ENCODE measurements at places on chromosomes 13 and 19.
A peak's percentile ranks its signal among the peaks of the same experiment; 100 is the strongest.

GRCh38 chr13:29481603-29482002, 113.9 kb downstream of the SLC7A1 start:
- no peaks in the 10 kb centered on the region for H3K27me3 ChIP-seq
- no peak overlapping the region for H3K27ac ChIP-seq
- DNase-seq: no peak
- H3K4me1 ChIP-seq: no peaks in the 10 kb centered on the region
- no peaks in the 10 kb centered on the region for H3K36me3 ChIP-seq

GRCh38 chr13:75425216-75426009, 56.6 kb downstream of the TBC1D4 start:
- H3K27ac ChIP-seq: no peak overlapping the region
- no peaks in the 10 kb centered on the region for H3K27me3 ChIP-seq

- peaks cover 6% of the 10 kb centered on the region for H3K36me3 ChIP-seq
- peaks cover 12% of the 10 kb centered on the region for H3K4me1 ChIP-seq
- H3K4me3 ChIP-seq: no peak overlapping the region
- no peaks in the 10 kb centered on the region for H3K27me3 ChIP-seq
- no peak overlapping the region for H3K27ac ChIP-seq
- no peak for DNase-seq
These were observed 133.3 kb downstream of the RGCC start for GRCh38 chr13:41590643-41591042.

GRCh38 chr19:29945433-29945832, 3.4 kb downstream of the URI1 start:
- H3K36me3 ChIP-seq: peaks cover 9% of the 10 kb centered on the region
- no peak for DNase-seq
- peaks cover 33% of the 10 kb centered on the region for H3K4me1 ChIP-seq
- H3K27ac ChIP-seq: no peak overlapping the region
- no peaks in the 10 kb centered on the region for H3K27me3 ChIP-seq

DNA sequence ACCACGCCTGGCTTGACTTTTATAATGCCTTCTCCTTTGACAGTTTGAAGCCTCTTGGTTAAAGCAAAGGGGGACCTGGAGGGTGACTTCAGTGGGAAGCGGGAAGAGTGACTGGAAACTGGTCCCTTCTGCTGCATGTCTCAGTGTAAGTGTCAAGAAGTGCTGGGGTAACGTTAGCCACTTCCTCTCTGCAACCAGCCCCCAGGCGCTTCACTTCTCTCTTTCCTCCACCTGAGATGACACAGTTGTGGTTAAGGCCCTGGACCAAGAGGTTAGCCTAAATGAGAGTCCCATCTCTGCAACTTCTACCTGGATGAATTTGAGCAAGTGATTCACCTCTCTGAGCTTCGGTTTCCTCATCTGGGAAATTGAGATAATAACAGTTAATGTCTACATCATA, 16.3 kb downstream of the LEUTX start:
- no peak overlapping the region for H3K4me3 ChIP-seq
- DNase-seq: no peak
- H3K36me3 ChIP-seq: no peaks in the 10 kb centered on the region
- H3K27ac ChIP-seq: no peak overlapping the region

- H3K27me3 ChIP-seq: no peaks in the 10 kb centered on the region
- H3K4me1 ChIP-seq: peaks cover 21% of the 10 kb centered on the region
- H3K36me3 ChIP-seq: no peaks in the 10 kb centered on the region
These were observed 34.1 kb upstream of the WDFY2 start for GRCh38 chr13:51550151-51550550.

DNA sequence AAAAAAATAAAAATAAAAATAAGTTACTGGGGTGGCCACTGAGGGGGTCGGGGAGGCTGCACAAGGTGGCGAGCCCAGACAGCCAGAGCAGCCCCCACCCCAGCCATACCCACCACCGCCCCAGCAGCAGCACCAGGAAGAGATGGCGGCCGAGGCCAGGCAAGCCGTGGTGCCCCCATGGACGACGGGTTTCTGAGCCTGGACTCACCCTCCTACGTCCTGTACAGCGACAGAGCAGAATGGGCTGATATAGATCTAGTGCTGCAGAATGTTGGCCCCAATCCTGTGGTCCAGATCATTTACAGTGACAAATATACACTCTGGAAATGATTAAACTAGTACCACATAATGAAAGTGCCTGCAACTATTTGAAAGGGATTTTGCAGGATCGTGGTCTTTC, 71.6 kb upstream of the ZDHHC20 start:
- no peak overlapping the region for H3K27ac ChIP-seq
- H3K4me3 ChIP-seq: no peak overlapping the region
- H3K4me1 ChIP-seq: no peaks in the 10 kb centered on the region
- peaks cover 6% of the 10 kb centered on the region for H3K36me3 ChIP-seq
- no peaks in the 10 kb centered on the region for H3K27me3 ChIP-seq

GRCh38 chr19:57096685-57097361, 23.0 kb upstream of the USP29 start:
- no peaks in the 10 kb centered on the region for H3K27me3 ChIP-seq
- no peak overlapping the region for H3K27ac ChIP-seq
- H3K4me3 ChIP-seq: no peak overlapping the region
- H3K36me3 ChIP-seq: no peaks in the 10 kb centered on the region
- no peak for DNase-seq
- no peaks in the 10 kb centered on the region for H3K4me1 ChIP-seq

DNA sequence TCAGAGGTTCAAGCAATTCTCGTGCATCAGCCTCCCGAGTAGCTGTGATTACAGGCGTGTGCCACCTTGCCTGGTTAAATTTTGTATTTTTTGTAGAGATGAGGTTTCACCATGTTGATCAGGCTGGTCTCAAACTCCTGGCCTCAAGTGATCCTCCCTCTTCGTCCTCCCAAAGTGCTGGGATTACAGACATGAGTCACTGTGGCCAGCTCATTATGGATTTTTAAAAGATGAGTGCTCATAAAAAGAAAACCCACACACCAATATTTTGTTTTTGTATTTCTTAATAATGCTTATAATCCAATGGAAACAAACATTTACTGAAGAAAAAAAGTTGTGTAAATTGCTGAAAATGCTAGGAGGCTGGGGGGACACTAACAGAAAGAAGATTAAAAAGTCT, 5.0 kb upstream of the MICU2 start:
- H3K27me3 ChIP-seq: peaks cover 3% of the 10 kb centered on the region
- DNase-seq: no peak
- peaks cover 5% of the 10 kb centered on the region for H3K4me1 ChIP-seq

DNA sequence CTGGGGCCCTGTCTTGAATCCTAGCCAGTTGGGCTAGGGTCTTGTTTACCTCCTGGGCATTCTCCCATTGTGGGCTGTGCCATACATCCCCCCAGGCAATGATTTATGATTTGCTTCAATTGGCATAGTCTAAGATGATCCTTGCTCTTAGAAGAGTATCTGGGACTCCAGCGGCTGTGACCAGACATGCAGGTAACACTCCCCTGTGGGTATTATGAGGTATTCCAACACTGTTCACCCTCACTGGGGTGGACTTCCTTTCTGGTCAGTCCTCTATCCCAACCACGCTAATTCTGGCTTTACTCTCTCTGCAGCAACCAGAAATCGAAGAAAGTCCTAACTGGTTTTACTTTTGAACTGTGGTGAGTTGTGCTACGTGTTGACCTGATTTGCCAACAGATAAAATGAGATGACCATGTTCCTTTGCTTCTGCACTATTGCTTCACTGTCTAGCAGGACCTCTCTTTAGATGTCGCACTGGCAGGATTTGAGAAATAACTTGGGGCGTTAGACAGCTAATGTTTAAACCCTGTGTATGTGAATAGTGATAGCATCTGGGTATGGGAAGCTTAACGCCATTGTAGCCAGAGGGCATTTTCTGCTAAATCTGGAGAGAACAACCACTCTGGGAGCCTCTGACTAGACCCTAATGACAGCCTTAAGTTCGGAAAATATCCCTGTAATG, 6.7 kb upstream of the LRCH1 start:
- H3K27ac ChIP-seq: no peak overlapping the region
- no peaks in the 10 kb centered on the region for H3K27me3 ChIP-seq
- no peak for DNase-seq
- no peaks in the 10 kb centered on the region for H3K36me3 ChIP-seq
- H3K4me1 ChIP-seq: peaks cover under 1% of the 10 kb centered on the region
- no peak overlapping the region for H3K4me3 ChIP-seq

DNA sequence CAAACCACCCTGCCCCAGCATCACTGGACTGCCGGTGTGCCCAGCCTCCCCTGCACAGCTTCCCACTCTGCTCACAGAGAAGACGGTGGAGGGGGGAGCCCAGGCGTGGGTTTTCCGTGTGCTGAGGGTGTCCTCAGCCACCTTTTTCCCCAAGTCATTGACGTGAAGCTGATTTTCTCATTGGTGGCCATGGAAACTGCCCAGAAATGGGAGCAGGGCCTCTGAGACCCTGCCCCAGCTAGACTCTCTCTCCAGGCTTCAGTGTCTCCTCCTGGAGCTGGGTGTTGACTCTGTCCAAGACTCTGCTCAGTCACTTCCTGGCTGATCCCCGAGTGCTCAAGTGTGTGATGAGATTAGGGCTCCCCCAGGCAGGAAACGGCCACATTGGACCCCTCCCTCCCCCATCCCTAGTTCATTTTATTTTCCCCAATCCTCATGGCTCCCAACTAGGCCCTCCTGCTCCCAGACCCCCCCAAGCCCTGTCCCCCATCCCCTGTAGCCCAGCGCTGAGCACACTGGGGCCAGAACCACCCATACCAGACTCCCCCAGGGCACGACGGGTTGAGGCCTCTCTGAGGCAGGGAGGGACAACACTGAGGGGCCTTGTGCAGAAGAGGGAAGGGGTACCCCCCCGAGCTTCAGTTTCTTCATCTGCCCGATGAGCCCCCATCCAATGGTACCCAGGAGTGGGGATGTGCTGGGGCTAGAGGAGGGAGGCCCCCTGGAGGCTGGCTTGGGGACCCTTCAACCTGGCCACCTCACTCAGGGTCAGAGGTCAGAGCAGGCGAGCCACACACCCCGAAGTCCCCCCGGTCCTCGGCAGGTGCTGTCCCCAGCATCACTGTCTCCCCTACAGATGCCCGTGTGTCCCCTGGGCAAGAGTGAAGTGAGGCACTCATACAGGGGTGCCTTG, 1.2 kb upstream of the F2RL3 start:
- no peak for DNase-seq
- no peaks in the 10 kb centered on the region for H3K27me3 ChIP-seq
- H3K27ac ChIP-seq: peak overlapping the region; percentile 69
- H3K36me3 ChIP-seq: no peaks in the 10 kb centered on the region
- H3K4me1 ChIP-seq: peaks cover 39% of the 10 kb centered on the region
- H3K4me3 ChIP-seq: no peak overlapping the region

DNA sequence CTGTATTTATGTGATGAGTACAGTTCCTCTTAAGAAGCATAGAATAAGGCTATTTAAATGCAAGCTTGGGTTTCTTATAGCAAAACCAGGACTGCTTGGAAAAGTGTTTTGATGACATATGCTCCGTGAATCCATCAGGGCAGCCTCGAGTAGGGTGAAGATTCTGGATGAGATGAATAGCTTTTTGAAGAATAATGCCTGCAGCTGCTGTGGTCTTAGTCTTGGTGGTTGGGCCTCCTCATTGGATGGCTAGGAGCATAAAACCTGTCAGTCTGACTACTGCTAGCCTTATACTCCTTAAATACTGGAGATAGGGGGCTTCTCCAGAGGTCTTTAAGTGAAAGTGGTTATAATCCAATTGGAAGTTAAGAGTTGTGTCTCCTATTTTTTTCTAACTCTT, 704.3 kb downstream of the FGF9 start:
- no peak for DNase-seq
- no peaks in the 10 kb centered on the region for H3K4me1 ChIP-seq
- H3K36me3 ChIP-seq: no peaks in the 10 kb centered on the region
- no peak overlapping the region for H3K4me3 ChIP-seq

DNA sequence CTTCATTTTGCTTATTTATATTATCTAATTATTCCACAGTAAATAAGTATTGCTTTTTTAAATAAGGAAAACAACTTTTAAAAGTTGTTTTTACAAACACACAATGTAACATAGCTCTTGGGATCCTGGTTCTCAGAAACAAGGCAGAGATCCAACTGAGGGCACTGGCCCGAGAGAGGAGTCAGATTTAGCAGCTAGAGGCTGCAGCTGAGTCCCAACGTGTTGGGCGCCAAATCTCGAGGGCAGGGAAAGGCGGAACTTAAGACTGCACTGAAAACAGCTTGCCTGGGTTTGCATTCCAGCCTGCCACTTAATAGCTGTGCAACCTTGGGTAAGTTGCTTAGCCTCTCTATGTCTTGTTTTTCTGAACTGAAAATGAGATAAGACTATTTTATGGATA, 16.4 kb upstream of the WASF3 start:
- no peaks in the 10 kb centered on the region for H3K4me1 ChIP-seq
- no peak overlapping the region for H3K4me3 ChIP-seq
- no peak overlapping the region for H3K27ac ChIP-seq
- DNase-seq: no peak
- peaks cover 17% of the 10 kb centered on the region for H3K27me3 ChIP-seq

DNA sequence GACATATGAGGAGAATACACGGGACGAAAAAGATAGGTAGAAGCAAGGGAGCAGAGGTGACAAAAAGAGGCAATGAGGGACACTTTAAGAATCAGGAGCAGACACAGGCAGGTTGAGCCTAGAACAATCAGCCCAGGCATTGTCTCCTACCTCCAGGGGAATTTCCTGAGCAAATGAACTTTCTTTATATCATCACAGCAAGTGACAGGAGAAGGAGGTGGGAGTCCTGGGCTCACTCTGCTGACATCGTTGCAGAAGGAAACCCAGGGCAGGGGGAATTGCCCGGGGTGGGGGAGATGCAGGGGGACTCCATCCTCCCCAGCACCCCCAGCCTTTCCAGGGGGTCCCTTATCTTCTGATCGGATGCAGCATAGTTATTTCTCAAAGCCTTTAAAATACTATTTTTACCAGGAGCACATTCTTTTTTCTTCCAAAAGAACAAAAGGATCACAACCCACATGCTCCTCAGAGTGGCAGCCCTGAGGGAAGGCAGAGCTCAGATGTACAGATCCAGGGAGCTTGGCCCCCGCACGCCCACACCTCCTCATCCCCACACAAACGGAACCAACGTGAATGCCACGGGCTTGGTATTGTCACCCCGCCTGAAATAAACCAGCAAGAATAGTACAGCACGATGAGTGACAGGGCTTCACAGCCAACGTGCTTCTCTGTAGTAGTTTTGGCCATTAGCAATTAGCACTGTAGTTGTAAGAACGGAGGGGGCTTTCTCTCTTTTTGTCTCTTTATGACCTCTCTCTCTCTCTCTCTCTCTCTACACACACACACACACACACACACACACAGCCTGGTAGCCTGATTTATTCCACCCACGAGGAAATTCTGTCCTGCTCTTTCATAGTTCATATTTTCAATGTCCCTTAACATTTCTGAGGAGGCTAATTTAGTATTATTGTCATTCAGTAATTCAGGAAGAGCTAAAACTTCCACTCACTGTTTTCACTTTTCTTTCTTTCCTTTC, 169.5 kb upstream of the UBL3 start:
- H3K4me1 ChIP-seq: no peaks in the 10 kb centered on the region
- no peak for DNase-seq
- H3K36me3 ChIP-seq: no peaks in the 10 kb centered on the region
- H3K27me3 ChIP-seq: no peaks in the 10 kb centered on the region
- H3K27ac ChIP-seq: no peak overlapping the region
- H3K4me3 ChIP-seq: no peak overlapping the region

GRCh38 chr19:47493378-47494210, 9.6 kb upstream of the KPTN start:
- no peaks in the 10 kb centered on the region for H3K27me3 ChIP-seq
- H3K36me3 ChIP-seq: peaks cover 85% of the 10 kb centered on the region
- DNase-seq: no peak
- H3K27ac ChIP-seq: no peak overlapping the region
- peaks cover 67% of the 10 kb centered on the region for H3K4me1 ChIP-seq

GRCh38 chr19:44731081-44731480, 17.4 kb upstream of the BCL3 start:
- H3K27me3 ChIP-seq: no peaks in the 10 kb centered on the region
- peaks cover 16% of the 10 kb centered on the region for H3K4me1 ChIP-seq
- H3K27ac ChIP-seq: no peak overlapping the region
- no peaks in the 10 kb centered on the region for H3K36me3 ChIP-seq
- no peak overlapping the region for H3K4me3 ChIP-seq
